ENCODE measurements at places on chromosomes 12 and 14. TPM values are rescaled to one million over a fixed set of nuclear protein-coding genes. Genes with fewer than 3 reads are reported as not detected.

Gene ZDHHC22
- total RNA-seq = not detected

Gene LAG3
- total RNA-seq = 0.22 TPM

Gene CRACR2A
- total RNA-seq = 25.8 TPM

Gene SLCO1B1
- not detected for total RNA-seq

Gene CLEC1A
- 15.8 TPM for total RNA-seq

Gene SIRT4
- total RNA-seq = 2.5 TPM

Gene PTMS
- 46.1 TPM for total RNA-seq

Gene PABPN1
- total RNA-seq = 81.7 TPM

Gene SLC15A4
- 24.6 TPM for total RNA-seq

Gene LUM
- not detected for total RNA-seq
